A375 (cell line): ENCODE measurements at places on chromosomes 12 and 14. TPM values are rescaled to one million over a fixed set of nuclear protein-coding genes. Genes with fewer than 3 reads are reported as not detected.

The FAIM2 gene
- 1.3 and 2.4 TPM in 2 replicates for total RNA-seq

The TRIM9 gene
- total RNA-seq: 5.2 and 6.0 TPM in 2 replicates

The CACNA1C gene
- total RNA-seq: 0.08 and 0.50 TPM in 2 replicates

The LGR5 gene
- not detected in 2 replicates for total RNA-seq

The TUNAR gene
- total RNA-seq: not detected in 2 replicates

The ADAMTS20 gene
- 0.94 and 0.98 TPM in 2 replicates for total RNA-seq

The SERPINA1 gene
- total RNA-seq: 3.0 and 4.0 TPM in 2 replicates

The FGF23 gene
- not detected in 2 replicates for total RNA-seq

The KICS2 gene
- 6.3 and 11.8 TPM in 2 replicates for total RNA-seq

The CTSG gene
- not detected in 2 replicates for total RNA-seq

The CCDC196 gene
- total RNA-seq: not detected in 2 replicates

The ITGB7 gene
- total RNA-seq: 2.2 and 5.1 TPM in 2 replicates

The PLEK2 gene
- 0.50 TPM in 1 of 2 replicates, not detected in the other for total RNA-seq

The CNTN1 gene
- 0.19 and 0.34 TPM in 2 replicates for total RNA-seq

The TGM1 gene
- 0.49 and 1.1 TPM in 2 replicates for total RNA-seq

The CLEC4A gene
- total RNA-seq: 0.45 TPM in 1 of 2 replicates, not detected in the other

The NAV3 gene
- 6.0 and 8.7 TPM in 2 replicates for total RNA-seq

The CATSPERB gene
- not detected in 2 replicates for total RNA-seq

The CD4 gene
- 0.04 TPM in 1 of 2 replicates, not detected in the other for total RNA-seq

The CELA1 gene
- 0.27 TPM in 1 of 2 replicates, not detected in the other for total RNA-seq

The POU6F1 gene
- 2.0 and 4.0 TPM in 2 replicates for total RNA-seq

The RASSF8 gene
- total RNA-seq: 266 and 293 TPM in 2 replicates

The SLC4A8 gene
- 3.7 and 5.1 TPM in 2 replicates for total RNA-seq

The FGD4 gene
- 8.1 TPM in 2 replicates for total RNA-seq

The NCAPD2 gene
- total RNA-seq: 185 and 195 TPM in 2 replicates

The CIPC gene
- 7.0 and 7.8 TPM in 2 replicates for total RNA-seq

The IKBIP gene
- 25.3 and 29.2 TPM in 2 replicates for total RNA-seq

The CMKLR1 gene
- 0.21 and 0.23 TPM in 2 replicates for total RNA-seq

The TSPAN11 gene
- total RNA-seq: 2.4 and 4.0 TPM in 2 replicates

The LMNTD1 gene
- total RNA-seq: 0.30 TPM in 1 of 2 replicates, not detected in the other

The TSPAN19 gene
- 0.08 and 0.49 TPM in 2 replicates for total RNA-seq

The OR6C1 gene
- total RNA-seq: not detected in 2 replicates

The FAM181A gene
- total RNA-seq: not detected in 2 replicates

The CCDC38 gene
- total RNA-seq: not detected in 2 replicates

The CNOT2 gene
- 97.2 and 105 TPM in 2 replicates for total RNA-seq

The PROX2 gene
- not detected in 2 replicates for total RNA-seq

The FAM161B gene
- total RNA-seq: 2.1 and 2.3 TPM in 2 replicates
